Stimulated activated naive CD8-positive, alpha-beta T cell treated with anti-CD3 and anti-CD28 coated beads, Interleukin-15, Interleukin-2, amounts not matched to agents 100 U/mL and 50 U/mL, for 24 hours (primary cell): ENCODE measurements at places on chromosomes 16 and 17.
A peak's percentile ranks its signal among the peaks of the same experiment; 100 is the strongest.

- DNase-seq, result peak; percentile 94
These were observed at the start of gene PFN1 for GRCh38 chr17:4948166-4948930. PFN1 (minus strand) TSS chr17:4948530; CDS start chr17:4948394, 136 bp downstream.

GRCh38 chr16:85750827-85751697 lies at the start of gene C16orf74:
C16orf74 (minus strand) TSS chr16:85751096; CDS start chr16:85735217, 15,879 bp downstream.
- DNase-seq, result peak; percentile 45

DNA sequence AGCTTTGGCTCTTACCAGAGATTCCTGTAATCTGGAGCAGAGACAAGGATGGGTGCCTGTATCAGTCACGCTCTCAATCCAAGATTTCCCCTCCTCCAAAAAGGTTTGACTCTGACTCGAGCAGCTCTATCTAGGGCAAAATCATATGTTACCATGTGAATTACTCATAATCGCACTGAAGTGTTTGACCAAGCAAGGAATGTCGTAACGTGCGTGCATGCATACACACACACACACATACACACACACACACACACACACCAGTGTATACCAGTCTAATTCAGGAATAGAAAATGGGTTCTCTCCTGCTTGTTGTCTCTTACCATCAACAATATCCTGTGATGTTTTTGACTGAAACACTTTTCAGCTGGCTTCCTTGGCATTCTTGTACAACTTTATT lies 835.1 kb downstream of the KCNJ2 start:
- DNase-seq, result no peak

DNA sequence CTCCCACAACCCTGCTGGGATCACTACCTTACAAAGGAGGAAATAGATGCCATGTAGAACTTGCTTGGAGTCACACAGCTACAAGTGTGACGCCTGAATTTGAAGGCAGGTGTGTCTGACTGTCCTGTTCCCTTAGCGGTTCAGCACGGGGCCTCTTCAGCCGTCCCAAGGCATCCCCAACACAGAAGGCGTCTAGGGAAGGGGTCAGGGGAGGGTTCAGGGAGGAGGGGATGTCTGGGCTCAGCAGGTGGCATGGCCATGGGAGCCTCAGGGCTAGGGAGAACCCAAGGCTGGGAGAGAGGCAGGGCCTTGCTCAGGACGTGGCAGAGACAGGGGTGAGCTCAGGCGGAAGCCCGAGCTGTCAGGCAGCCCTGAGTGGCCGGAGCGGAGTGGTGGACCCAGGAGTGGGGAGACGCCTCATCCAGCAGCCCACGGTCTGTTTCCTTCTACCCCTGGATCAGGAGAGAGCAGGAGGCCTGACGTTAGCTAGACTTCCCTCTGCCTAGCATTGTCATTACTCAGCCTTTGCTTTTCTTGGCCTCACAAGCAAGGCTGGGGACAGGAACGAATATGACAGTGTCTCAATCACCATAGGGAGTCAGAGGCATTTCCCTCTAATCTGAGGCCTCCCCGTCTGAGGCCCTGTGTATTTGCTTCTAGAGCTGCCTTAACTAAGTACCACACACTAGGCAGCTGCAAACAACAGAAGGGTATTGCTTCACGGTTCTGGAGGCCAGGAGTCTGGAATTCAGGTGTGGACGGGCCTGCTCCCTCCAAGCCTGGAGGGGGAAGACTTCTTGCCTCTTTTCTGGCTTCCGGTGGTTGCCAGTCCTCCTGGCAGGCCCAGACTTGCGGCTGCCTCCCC lies 31.3 kb upstream of the ANKRD40CL start:
- no peak for DNase-seq

GRCh38 chr17:47989700-47990099 lies 18.8 kb downstream of the CDK5RAP3 start:
- DNase-seq, result no peak

DNA sequence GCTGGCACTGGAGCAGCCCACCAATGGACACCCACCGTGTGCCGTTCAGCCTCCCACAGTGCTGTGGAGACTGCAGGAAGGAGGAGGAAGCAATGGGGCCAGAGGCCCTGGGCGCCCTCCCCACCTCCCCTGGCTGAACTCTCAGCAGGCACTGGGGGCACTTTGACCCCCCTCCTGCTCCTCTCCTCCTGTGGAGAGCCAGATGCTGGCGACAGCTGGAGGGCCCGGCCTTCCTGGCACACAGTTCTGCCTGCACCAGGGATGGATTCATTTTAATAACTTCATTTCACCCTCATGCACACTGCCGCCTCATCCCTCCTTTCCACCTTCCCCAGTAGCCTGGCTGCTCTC lies 6.0 kb downstream of the NXPH3 start:
- DNase-seq, result no peak

DNA sequence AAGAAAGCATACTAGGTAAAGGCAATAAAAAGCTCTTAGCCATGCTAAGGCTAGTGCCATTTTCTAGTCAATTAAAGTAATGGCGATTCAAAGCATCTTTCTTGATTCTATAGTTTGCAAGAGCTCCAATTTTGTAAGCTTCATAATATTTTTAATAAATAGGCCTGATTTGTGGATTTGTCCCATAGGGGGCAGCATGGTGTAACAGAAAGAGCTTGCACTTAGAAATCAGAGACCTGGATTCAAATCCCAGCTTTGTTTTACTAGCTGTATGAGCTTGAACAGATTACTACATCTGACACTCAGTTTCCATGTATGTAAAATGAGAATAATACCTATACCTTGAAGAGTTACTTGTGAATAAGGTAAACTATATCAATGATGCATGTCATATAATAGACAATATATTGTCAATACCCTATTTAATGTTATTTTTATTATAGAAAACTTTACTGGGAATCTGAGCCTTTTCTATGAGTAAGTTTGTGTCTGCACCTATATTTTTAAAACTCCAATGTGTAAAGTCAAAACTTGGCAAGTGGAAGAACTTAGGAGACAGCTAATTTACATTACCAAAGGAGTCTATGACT lies 93.6 kb upstream of the NOG start:
- DNase-seq, result peak; percentile 28
